ENCODE measurements at places on chromosomes 12 and 14.

DNA sequence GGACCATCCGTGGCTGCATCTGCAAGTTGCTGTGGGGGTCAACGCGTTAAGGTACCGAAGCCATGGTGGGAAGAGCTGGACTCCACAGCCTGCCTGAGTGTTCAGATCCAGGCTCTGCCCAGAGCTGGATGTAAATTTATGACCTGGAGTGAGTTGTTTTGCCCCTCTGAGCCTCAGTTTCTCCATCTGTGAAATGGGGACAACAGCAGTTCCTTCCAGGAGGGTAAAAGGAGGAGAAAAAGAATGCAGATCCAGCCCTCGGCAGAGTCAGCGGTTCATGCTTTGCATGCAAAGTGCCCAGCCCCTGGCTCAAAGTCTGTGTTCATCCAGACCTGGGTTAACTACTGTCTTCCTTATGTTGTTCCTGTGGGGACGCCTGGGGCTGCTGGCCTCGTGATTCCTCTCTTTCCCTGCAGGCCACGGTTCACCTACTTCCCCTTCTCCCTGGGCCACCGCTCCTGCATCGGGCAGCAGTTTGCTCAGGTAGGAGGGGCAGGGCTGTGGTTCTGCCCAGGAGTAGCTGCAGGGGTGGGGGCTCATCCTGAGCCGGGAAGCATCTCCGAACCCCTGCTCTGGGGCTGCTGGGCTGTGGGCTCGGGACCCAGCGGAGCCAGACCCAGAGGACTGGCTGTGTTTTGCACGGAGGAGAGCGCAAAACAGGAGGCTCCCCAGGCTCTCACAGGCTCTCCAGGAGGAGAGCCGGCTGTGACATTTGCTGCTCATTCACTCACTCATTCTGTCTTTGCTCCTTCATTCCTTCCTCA, 41.9 kb downstream of the CYP46A1 start:
- no peak for DNase-seq

DNA sequence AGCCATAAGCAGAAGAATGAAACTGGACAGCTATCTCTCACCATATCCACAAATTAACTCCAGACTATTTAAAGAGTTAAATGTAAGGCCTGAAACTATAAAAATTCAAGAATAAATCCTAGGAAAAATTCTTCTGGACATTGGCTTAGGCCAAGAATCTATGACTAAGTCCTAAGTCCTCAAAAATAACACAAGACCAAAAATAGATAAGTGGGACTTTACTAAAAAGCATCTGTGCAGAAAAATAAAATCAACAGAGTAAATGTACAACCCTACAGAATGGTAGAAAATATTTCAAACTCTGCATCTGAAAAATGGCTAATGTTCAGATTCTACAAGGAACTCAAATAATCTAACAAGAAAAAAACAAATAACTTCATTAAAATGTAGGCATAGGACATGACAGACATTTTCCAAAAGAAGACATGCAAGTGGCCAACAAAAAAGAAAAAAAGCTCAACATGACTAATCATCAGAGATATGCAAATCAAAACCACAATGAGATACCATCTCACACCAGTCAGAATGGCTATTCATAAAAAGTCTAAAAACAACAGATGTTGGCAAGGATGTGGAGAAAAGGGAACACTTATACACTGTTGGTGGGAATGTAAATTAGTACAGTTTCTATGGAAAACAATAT, 61.0 kb upstream of the PPFIA2 start:
- DNase-seq: no peak

GRCh38 chr12:87157791-87158190, 871.4 kb downstream of the C12orf50 start:
- no peak for DNase-seq

DNA sequence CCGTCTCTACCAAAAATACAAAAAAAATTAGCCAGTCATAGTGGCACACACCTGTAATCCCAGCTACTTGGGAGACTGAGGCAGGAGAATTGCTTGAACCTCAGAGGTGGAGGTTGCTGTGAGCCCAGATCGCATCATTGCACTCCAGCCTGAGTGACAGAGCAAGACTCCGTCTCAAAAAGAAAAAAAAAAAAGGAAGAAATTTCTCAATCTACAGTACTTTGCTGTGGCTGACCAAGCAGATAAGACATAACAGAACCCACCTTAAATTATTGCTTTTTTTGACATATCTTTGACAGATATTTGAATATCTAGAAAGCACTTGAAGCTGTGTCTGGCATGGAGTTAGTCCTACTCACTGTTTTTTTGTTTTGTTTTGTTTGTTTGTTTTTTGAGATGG, 34.9 kb upstream of the HNF1A start:
- no peak for DNase-seq

DNA sequence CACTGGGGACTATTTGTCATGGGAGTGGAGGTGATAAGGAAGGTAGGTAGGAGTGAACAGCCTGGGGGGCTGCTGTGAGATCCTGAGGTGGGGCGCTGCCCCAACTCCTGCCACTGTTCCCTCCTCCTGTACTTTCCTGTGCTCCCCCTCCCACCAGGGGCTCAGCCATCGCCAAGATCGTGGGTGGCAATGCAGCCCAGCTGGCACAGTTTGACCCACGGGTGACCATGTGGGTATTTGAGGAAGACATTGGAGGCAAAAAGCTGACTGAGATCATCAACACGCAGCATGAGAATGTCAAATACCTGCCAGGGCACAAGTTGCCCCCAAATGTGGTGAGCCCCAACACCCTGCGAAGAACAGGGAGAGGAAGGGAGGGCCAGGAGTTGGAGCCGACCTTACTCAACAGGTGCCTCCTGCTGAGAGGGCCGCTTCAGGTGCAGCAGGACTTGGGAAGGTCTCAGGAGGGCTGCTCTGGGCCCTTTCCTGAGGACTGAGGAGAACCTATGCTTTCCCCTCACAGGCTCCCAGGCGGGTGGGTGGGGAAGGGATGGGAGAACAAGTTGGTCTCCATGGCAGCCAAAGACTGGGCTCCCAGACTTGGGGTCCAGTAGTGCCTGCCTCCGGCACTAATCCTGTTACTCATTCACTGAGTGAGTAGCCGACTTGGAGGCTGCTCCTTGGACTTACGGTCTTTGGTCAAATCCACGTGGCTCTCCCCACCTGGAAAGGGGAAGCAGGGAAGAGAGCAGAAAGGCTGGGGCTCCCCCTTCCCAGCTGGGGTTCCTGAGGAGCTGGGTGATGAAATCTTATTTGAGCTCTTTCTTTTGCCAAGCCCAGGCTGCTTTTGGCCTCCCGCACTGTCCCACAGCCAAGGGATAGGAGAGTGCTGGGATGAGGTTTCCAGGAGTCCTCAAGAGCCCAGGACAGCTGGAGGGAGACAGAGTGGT, 884 bp downstream of the GPD1 start:
- DNase-seq: no peak

Measured in cortex of kidney (tissue), 1 donor.